Kidney epithelial cell (primary cell): ENCODE measurements at places on chromosomes 5 and 9. TPM values are rescaled to one million over a fixed set of nuclear protein-coding genes. Genes with fewer than 3 reads are reported as not detected.

Gene C9orf78
- total RNA-seq, result 50.9 and 77.3 TPM in 2 replicates

Gene CTSL
- total RNA-seq, result 85.2 and 117 TPM in 2 replicates

Gene CRB2
- total RNA-seq, result 1.3 and 1.6 TPM in 2 replicates

Gene PRUNE2
- total RNA-seq, result 0.41 and 1.0 TPM in 2 replicates

Gene FAM170A
- total RNA-seq, result not detected in 2 replicates

Gene PCDHGA7
- 2.2 and 3.1 TPM in 2 replicates for total RNA-seq

DNA sequence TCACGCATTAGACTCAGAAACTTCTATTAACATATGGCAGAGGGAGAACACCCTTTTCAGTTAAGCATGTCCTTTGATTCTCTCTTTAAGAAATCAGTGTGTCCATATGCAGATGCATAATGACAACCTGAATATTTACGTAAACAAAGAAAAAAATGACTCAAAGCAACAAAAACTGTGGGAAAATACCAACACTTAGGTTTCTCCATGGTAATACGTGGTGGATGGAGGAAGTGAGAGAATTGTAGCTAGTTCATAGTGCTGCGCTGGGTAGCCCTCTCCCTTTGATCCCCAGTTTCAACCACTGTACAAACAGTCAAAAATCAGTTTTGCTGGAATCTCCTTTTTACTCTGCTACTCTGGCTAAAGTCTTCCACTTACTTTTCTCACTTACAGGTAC, 2.0 kb upstream of the MAP3K1 start:
- no peak for DNase-seq

DNA sequence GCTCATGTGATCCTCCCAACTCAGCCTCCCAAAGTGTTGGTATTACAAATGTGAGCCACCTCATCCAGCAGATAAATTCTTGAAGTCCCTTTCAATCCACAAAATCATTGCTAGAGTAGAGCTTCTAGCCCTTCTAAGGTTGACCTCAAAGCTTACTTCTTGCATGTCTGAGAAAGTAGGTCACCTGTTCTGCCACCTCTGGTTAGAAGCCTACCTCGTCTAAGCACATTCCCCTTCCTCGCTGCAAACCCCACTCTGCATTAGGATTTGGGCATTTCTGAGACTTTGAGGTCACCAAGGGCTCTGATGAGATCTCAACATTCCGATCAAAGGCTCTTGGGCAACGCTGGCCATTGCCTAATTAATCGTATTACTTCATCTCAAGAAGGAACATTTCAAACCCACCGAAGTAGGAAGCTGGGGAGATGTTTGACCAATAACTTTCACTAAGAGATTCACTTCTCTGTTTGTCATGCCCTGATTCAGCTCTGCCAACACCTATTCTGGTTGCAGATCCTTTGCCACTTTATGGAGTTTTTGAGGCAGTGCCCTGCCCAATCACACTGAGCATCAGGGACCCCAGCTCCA, 8.6 kb downstream of the ADAM19 start:
- no peak for DNase-seq

DNA sequence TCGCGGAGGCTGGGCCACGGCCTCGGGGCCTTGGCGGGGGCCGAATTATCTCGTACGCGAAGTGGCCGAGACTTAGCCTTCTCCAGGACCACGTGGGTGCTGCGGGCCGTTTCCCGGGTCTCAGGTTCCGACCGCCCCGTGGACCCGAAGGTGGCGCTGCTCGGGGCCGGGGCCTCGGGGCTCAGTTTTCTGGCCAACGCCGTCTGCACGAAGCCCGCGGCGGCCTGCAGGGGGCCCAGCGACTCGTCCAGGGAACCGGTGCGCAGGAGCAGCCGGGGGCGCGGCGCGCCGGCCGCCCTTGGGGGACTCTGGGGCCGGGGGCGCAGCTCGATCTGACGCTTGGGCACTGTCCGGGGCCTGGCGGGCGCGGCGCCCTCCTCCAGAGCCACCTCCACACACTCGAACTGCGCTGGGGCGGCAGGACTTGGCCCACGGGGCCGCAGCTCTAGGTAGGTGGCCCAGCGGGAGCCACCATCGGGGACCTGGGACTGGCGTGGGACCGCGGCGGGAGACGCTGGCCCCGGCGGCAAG, 716 bp downstream of the PROB1 start:
- DNase-seq, result no peak

- no peak for DNase-seq
Measured at GRCh38 chr9:14006386-14007187, 307.4 kb downstream of the NFIB start.

GRCh38 chr9:106324591-106325280, 538.2 kb upstream of the ZNF462 start:
- DNase-seq, result no peak

DNA sequence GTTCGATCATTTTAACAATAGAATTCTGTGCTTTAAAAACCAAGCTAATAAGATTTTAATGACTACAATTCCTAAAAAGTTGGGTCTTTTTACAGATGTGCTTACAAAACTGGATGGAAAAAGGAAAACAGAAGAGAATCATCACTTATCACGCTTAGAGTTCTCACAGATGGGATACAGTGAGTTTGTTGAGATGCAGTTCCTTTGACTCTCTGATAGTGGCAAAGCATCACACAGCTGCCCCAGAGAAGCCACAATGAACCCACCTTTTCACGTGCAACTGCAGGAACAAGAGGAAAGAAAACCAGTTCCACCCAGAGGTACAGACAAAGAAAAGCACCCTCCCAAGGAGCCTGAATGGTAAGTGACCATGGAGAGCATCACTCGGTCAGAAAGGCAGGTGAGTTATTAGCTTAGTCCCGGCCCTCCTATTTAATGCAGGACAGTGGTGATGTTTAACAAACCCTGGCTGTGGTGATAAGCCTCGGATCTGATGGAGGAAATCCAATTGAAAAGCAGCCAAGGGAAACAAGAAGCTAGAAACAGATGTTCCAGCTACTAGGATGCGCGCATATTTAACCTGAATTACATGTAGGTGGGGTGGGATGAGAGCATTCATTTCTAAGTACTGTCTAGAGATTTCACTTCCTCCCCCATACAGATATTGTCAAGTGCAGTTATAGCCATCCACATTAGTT, 167.7 kb downstream of the TARS1 start:
- DNase-seq, result no peak

DNA sequence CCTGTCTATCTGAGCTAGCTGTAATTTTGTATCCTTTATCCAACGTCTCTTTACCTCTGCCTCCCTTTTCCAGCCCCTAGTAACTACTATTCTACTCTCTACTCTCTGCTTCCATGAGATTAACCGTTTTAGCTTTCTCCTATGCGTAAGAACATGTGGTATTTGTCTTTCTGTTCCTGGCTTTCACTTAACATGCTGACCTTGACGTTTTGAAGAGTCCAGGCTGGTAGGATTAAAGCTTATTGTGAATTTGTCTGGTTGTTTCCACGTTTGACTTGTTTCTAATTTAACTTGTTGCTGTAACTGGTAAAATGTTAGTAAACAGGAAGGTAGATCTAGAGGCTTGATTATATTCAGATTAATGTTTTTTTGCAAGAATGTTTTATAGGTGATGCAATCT, 385.3 kb downstream of the PSAT1 start:
- no peak for DNase-seq

DNA sequence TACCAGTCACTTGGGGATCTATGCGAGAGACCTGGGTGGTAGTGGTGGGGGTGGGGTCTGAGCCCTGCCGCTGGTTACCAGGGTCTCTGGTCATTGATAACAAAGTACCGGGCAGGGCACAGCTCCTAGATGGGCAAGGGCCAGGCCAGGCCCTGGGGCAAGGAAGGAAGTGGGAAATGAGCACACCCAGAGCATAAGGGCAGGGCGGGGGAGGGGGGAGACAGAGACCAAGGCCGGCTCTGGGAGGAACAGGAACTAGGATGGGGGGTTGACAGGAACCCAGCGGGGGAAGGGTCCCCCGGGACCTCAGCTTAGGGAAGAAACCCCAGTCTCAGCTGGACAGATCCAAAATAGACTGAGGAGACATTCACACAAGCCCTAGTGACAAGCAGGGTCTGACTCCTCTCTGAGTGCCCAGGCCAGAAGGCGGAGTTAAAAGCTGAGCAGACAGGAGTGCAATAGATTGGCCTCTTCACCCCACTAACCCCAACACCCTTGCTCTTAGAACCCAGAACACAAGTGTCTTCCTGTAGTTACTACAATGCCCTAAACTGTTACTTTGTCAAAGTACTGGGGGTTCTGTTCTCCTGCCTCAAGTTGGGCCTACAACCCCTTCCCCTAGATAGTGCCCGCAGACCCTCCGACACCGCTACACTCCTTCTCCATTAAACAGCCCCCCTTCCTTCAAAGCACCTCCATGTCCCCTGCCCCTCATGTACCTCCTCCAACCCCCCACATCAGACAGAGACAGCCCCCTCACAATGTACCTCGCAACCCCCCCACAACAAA, 628 bp downstream of the ATOSB start:
- DNase-seq, result no peak

DNA sequence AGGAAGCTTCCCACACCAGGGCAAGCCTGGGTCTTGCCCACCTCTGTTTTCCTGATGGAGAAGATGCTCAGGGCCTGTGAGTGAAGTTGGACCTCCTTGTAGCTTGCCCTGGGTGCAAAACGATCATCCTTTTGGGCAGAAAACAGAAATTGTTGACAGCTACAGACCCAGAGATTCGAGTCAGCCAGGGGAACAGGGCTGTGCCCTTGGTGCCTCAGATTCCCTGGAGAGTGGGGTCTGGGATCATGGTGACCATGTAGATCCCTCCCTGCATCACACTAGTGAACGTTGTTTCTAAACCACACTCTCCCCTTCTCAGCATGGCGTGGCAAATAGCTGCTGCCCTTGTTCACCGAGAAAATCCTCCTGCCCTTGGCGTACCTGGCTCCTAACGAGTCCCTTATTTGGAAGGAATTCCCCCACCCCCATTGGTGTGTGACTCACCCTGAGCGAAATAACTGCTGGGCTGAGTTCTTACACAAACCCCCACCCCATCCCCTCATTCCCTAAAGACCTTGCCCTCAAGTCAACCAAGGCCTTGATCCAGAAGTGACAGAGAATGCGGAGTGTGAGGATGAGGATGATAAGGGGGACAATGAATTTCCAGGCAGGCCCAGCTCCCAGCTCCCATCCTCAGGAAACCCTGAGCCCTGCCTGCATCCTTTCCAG, 1.1 kb upstream of the DCANP1 start:
- no peak for DNase-seq
